ENCODE measurements at places on chromosomes 1 and 21. TPM values are rescaled to one million over a fixed set of nuclear protein-coding genes. Genes with fewer than 3 reads are reported as not detected.

Gene AK5
- total RNA-seq, result 4.8 TPM

Gene SYT2
- 0.21 TPM for total RNA-seq

Gene SYDE2
- 18.4 TPM for total RNA-seq

Gene ESRRG
- 43.2 TPM for total RNA-seq

Gene DPT
- total RNA-seq, result 144 TPM

Gene LELP1
- not detected for total RNA-seq

Gene MAP3K21
- total RNA-seq, result 1.4 TPM

Gene CDKN2C
- total RNA-seq, result 22.0 TPM

Gene NGF
- 2.3 TPM for total RNA-seq

Gene LCE3D
- not detected for total RNA-seq

Gene LAMTOR5
- 31.0 TPM for total RNA-seq

Gene TSACC
- not detected for total RNA-seq

Gene NR5A2
- total RNA-seq, result 8.3 TPM

Gene ST6GALNAC3
- total RNA-seq, result 6.5 TPM

Gene TSPAN2
- 14.0 TPM for total RNA-seq

Gene RBM8A
- 133 TPM for total RNA-seq

Gene KHDC4
- total RNA-seq, result 52.4 TPM

Gene GBP4
- total RNA-seq, result 4.1 TPM

Gene FCRL5
- 0.10 TPM for total RNA-seq

Gene CFAP45
- 0.10 TPM for total RNA-seq

Gene FAM72C
- 0.51 TPM for total RNA-seq

Gene POTED
- total RNA-seq, result not detected

Gene TTC22
- 8.7 TPM for total RNA-seq

Gene ZNF436
- total RNA-seq, result 61.1 TPM

Gene PATJ
- 46.2 TPM for total RNA-seq

Gene INAVA
- 11.7 TPM for total RNA-seq
